AG08396 (cell line): ENCODE measurements at places on chromosomes 11 and 22.

DNA sequence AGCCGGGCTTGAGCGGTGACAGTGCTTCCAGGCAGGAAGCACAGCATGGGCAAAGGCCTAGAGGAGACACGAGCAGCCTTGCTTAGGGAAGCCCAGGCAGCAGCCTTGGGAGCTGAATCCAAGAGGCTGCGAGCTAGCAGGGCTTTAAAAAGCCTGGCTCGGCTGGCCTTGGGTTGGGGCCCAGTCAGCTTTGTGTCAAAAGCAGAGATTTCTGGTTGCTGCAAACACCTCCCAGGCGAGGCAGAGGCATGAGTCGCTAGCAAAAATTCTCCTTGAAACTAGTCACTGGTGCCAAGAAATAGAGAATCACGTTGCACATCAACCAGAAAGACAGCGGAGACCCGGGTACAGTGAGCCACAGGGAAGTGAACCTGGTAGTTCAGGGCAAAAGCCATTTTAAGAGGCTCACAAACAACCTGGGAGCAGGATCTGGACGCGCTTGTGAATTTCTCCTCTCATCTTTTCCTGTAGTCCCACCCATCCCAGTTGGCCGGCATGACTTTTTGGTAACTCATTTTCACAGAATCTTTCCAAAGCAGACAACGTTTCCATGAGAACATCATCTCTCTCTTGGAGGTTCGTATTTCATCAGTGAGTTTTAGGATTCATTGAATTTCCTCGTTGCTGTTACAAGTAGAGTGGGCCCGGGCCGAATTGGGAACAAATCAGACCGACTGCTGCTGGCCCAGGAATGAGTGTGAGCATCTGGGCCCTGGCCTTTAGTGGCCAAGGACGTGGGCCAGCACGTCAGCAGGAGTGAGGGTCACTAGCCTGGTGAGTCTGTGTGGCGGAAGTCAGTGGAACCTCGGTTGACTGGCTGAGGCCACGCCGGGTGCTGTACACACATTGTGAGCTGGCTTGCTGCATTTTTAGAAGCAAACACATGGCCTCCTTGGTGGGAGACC is 16.4 kb upstream of the FGF4 start:
- DNase-seq: peak; percentile 49

DNA sequence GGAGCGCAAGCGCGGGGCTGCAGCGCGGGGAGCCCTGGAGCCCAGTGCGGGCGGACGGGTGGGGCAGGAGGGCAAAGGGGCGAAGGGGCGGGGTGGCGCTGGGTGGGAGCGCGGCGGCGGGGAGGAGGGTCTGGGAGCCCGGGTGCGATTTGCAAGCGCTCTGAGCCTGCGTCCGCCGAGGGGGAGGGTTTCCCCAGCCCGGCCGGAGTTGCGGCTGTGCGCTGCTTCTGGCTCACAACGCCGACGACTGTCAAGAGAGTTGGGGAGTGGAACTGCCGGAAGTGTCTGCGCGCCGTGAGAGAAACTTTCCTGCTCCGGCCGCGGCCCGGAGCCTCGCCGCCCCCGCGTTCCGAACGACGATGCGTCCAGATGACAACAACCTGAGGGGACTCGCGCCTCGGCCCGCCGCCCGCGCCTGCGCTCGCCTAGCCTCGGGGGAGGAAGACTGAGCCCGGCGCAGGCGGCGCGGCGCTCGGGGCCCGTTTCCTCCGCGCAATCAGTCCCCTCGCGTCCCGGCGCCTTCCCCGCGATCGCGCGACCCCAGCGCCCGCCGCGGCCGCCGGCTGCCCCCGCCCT is at the start of gene ARHGAP42:
Gene ARHGAP42, plus strand, starts transcription at position 235 of the 576 bp plus-strand sequence. CDS start 391 bp downstream, outside the sequence.
- peak; percentile 80 for DNase-seq

DNA sequence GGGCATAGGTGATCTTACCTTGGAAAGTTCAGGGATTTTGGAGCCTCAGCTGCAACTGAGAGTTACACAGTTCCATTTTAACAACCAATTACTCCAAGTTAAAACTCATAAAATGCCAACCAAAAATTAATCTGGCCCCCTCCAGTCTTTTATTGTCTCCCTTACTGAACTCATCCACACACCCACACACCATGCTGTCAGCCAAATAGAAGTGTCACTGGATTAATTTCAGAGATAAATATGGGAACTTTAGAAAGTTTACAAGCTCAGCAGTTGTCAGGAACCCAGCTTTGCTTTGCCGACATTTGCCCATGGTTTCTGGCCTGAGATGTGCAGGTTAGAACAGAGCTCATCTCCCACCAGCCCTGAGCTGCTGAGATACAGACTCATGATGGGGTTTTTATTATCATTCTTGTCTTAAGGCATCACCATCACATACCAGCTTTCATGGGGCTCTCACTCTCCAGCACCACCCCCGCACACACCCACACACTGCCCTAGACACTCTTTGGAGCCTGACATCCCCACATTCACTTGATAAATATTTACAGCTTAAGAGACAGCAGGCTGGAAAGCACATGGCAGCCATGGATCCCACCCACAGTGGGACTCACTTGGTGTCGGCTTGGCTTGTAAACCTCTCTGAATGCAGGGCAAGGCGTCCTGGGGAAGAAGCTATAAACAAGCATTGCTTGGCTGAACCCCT is 23.7 kb upstream of the CTR9 start:
- DNase-seq: peak; percentile 71

DNA sequence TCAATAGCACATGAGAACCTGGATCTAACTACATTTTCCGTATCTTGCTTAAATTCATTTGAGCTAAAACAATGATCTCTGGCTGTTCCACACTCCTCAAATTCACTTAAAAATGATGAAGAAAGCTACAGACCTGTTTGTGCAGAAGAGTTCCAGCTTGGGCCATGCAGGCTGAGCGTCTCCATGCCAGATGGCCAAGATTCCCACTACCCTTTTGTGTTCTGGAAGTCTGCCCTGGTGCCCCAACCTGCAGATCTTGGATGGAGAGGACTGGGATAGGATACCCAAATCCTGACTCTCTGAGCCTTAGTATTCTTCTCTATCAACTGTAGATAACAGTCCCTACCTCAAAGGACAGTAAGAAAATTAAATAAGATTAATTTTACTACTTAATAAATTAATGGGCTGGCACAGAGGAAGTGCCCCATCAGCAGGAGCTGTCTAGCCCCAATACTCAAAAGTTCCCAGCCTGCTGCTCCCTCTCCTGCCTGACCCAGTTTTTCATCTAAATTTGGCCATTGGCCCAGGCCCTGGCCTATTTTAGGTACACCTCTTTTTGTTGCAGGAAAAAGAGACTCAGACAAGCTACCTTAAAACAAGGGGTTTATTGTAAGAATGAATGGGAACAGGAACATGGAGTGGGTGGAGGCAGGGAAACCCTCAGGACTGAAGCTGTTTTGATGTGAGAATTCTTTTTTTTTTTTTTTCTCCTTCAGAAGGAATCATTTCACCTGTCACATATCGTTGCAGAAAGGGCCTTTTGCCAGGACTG is 81.4 kb upstream of the GRK3 start:
- DNase-seq: no peak

GRCh38 chr11:12526789-12527188 is 147.4 kb upstream of the TEAD1 start:
- DNase-seq: peak; percentile 65

DNA sequence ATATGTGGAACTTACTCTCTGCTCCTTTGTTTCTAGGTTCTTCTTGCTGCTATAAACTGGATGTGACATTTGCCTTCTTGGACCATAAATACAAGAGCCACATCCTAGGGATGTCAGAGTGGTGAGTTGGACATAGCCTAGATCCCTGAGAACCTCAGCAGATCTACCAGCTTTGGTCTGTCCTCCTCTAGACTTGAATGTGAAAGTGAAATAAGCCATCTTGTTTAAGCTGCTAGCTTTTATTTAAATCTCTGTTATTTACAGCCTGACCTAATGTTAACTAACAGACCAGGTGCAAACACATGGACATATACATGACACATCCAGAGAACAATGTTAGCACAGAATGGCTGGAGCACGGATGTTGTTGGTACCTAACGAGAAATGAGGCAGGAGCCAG is 36.0 kb downstream of the SLN start:
- DNase-seq: no peak

GRCh38 chr11:65330544-65330943 is 3.1 kb upstream of the DPF2 start:
- no peak for DNase-seq

DNA sequence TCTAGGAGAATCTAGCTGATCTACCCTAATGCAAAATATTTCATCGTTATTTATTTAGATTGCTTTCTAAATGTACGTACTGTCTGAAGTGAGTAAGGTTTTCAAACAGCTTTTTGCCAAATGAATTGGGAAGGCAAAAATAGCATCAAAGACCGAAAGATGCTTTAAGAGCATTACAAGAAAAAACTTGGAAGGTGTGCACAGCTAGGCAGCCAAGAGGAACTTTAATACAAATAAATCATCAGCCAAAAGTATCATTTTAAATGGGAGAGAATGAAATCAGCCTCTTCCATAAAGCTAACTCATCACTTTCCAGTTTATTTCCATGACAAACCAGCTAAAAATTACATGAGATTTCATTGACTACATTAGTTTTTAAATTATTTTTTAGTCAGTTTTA is 30.2 kb upstream of the CFAP300 start:
- no peak for DNase-seq

DNA sequence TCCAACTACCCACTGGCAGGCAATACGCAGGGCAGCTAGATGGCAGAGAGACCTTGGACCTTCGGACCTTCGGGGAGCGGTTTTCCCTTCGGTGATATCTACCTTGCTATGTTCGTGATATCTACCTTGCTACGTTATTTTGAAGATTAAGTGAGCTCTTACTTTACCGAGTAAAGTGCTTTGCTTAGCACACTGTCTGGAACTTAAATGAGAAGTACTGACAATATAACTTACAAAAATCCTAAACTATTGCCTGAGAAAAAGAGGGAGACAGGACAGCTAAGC is 1.0 kb upstream of the PRDM10 start:
- no peak for DNase-seq

GRCh38 chr11:119729951-119730613 is 1.1 kb upstream of the NECTIN1 start:
- DNase-seq: peak; percentile 81

DNA sequence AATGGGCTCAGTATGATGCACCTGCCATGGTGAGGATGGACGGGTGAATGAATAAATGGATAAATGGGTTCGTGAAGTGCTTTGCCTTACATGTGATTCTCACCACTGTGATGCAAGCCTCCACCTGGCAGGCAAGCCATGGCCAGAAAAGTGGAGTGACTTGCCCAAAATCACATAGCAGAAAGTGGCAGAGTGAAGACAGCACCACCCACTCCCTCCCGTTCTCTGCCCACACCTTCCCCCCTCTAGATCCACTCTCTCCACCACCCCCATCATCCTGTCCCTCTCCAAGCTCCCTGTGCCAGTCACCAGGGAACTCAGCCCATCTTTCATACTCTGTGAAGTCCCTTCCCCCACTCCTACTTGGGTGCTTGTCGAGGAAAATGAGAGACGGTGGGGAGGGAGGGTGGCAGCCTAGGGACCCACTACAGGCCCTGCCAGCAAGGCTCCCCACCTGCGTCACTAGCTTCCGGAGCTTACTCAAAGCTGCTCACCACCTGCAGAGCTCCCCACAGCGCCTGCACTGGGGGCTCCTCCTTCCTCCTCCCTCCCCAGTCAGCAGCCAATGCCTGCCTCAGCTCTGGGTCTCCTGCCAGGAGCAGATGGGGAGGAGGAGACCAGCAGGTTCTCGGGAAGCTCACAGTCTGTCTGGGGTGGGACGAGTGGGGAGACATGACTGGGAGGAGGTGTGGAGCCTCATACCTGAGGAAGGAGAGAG is 82.3 kb downstream of the PDE2A start:
- DNase-seq: no peak

DNA sequence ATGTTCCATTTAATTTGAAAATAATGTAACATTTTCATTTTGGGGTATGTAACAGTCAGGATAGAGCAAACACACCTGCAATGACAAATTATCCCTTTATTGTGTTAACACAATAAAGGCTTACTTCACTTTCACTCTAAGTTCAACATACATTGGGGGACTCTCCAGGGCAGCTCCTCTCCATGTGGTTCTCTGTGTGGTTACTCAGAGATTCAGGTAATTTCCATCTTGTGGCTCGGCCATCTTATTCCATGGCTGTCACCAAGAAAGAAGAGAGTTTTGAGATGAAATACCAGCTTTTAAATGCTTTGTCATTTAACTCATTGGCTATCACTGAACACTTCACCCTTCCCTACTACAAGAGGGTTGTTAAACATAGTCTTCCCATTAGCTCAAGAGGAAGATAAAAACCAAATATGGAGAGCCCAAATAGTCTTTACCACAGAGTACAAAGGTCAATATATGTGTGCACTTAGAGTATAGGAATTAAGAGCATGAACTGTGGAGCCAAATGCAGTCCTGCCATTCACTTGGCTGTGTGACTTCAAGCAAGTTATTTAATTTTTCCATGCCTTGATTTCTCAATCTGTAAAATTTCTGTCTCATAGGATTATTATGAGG is 10.6 kb upstream of the TPH1 start:
- DNase-seq: no peak

DNA sequence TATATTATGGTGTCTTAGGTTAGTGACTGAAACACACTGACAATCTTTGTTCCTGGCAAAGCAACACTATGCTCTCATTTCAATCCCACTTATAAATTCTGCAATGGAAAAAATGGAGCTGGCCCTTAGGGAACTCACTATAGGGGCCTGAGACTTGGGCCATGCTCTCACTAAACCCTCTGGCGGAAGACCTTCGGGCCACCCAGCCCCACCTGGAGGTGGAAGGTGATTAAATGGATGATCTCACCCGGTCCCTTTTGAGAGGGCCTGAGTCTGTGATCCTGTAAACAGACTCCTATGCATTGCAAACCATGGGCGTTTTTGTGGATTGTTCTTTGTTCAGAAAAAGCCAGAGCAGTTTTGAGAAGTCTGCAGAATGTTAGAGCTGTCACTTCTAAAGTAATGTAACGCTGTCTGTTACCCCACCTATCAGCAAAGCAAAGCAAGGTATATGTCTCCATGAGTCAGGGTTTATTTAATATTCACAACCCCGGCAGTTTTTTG is 17.0 kb upstream of the CDON start:
- no peak for DNase-seq

DNA sequence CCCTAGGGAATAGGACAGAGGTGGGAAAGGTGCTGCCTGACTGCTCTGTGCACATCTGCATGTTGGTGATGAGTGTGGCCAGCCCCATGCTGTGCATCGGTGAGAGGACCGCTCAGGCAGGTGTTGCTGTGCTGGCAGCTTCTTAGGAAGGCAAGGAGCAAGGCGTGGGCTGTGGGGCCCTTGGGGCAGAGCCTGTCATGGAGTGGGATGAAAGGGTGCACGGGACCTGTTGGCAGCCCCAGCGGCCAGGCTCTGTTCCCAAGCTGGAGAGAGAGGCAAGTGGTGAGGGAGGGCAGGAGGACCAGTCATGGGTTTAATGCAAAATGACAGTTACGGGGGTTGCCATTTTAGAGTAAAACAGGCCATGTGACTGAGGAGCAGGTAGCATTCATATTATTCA is 78.3 kb downstream of the ZBTB16 start:
- no peak for DNase-seq
